ENCODE measurements at places on chromosomes 6 and 20. TPM values are rescaled to one million over a fixed set of nuclear protein-coding genes. Genes with fewer than 3 reads are reported as not detected.

PPP1R16B gene
- 0.14 TPM for polyA plus RNA-seq

MYLK4 gene
- polyA plus RNA-seq, result 0.14 TPM

OXT gene
- not detected for polyA plus RNA-seq

SSTR4 gene
- not detected for polyA plus RNA-seq

RBBP9 gene
- 21.5 TPM for polyA plus RNA-seq

MACROD2 gene
- polyA plus RNA-seq, result 1.2 TPM

OTOR gene
- not detected for polyA plus RNA-seq

KIF25 gene
- 0.49 TPM for polyA plus RNA-seq

MICA gene
- polyA plus RNA-seq, result 18.6 TPM

CST5 gene
- polyA plus RNA-seq, result not detected

LY6G6D gene
- not detected for polyA plus RNA-seq

DDO gene
- polyA plus RNA-seq, result 0.08 TPM

GRCh38 chr6:19452495-19452894, 384.7 kb upstream of the ID4 start:
- no peak for DNase-seq

- DNase-seq, result no peak
Measured at GRCh38 chr6:106132153-106132698, 46.1 kb downstream of the PRDM1 start.

- DNase-seq, result no peak
Measured at GRCh38 chr6:51818520-51819022, 268.8 kb downstream of the PKHD1 start.

DNA sequence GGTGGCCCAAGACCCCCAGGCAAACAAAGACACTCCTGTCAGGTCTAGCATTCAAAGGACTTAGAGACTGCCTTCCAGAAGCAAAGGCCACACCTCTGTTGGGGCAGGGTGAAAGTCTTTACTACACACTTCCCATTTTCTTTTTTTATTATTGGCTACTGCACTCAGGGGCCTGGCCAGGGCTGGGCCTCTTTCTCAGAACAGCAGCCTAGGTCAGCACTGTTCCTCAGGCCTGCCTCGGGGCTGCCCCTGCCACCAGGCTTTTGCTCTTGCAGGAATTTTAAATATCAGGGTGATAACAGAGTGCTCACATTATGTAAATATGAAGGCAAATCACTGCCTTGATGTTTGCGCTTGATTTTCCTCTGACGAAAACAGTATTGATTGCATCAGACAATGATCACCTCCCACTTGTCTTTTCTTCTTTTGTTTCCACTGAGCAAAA, 18.5 kb downstream of the GSTA4 start:
- DNase-seq, result no peak

DNA sequence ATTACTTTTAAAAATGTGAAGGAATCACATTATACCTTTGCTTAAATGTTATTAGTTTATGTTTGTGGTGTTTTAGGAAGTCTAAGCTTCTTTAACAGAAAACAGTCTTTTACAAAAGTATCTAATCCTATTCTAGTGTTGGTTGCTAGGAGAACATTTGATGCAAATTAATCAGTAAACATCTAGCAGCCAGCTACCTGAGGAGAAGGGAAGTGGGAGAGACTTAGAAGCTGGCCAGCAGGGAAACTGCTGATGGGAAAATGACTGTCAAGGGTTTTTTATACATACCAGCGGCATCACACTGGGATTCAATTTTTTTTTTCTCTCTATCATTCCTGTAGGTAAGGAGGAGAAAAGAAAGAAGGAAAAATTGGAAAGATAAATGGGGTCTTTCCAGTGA, 686.0 kb upstream of the MMS22L start:
- DNase-seq, result no peak

- DNase-seq, result no peak
Measured at GRCh38 chr6:147095316-147095715, 108.9 kb upstream of the STXBP5 start.

- DNase-seq, result no peak
Measured at GRCh38 chr20:59996108-59996507, 37.9 kb downstream of the CDH26 start.

DNA sequence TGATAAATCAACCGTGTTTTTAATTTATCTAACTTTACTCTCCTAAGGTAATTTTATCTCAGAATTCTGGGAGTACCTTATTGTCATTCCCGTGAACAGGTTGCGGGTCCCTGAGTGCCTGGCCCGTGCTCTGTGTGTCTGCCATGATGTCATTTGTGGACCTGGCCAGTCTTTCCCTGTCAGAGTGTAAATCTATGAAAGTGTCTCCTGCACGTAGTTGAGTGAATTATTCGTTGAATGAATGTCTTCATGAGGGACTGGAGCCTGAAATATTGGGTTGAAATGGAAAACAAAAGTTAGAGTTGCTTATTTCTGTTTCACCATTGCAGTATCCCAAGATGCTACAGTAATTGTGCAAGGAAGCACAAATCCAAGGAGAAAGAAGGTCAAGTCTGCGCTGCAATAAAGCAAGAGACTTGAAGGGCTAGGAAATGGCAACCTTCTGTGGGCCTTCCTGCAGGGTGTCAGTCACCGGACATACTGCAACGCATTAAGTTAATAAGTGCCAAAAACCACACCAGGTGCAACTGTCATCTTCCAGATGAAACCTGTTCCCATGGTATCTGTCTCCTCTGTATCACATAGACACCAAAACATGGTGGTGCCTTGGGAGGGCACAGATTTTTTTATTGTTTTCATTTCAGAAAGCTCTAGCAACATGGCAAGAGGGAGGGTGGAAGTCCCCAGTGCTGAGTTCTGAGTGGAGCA, 135.5 kb downstream of the ZDHHC14 start:
- no peak for DNase-seq

GRCh38 chr6:127539272-127539671, 20.1 kb upstream of the MTCL3 start:
- DNase-seq, result no peak

DNA sequence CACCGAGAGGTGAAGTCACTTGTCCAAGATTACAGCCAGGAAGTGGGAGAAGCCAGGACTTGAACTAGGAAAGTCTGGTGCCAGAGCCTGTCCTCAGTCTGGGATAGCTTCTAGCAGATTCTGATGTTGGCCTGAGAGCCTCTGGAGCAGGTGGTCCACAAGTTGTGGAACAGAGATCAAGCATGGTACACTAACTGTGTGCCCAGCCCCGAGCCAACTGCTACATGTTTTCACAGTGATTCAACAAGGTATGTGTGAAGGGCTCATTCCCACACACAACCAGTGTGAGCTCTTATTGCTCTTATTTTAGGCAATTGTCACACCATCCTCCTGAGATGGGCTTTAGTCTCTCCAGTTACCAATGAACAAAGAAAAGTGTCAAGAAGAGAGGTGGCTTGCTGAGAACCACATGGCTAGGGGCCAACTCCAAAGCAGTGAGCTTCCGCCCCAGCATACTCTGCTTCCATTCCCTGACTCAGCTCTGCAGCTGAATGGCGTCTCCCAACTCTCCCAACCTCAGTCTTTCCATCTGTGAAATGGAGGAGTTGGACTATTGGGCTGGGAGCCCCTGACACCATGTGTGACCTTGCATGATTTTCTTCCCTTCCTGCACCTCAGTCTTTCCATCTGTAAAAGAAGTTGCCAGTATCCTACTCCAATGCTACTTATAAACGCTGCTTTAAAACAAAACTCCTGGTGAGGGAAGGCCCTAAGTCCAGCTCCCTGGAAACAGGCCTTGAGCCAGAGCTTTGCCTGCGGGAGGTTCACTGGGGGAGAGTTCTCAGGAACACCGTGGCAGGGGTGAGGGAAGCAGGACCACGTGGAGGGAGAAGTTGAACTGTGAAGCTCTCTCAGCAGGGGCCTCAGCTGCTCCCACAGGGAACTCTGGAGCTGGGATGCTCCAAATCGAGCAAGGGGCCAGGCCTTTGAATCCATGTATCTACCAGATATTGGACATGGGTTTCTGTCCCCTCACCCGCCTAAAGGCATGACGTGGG, 40.9 kb downstream of the CDH22 start:
- DNase-seq, result no peak

- no peak for DNase-seq
Measured at GRCh38 chr6:31186052-31186734, 15.7 kb upstream of the POU5F1 start.

GRCh38 chr6:146679386-146679785, 80.6 kb downstream of the ADGB start:
- DNase-seq, result no peak

- DNase-seq, result no peak
Measured at GRCh38 chr6:157014871-157015270, 237.7 kb downstream of the ARID1B start.

GRCh38 chr20:58023346-58023745, 205.1 kb downstream of the ANKRD60 start:
- DNase-seq, result no peak

- DNase-seq, result no peak
Measured at GRCh38 chr6:167832497-167833395, 6.0 kb downstream of the AFDN start.

GRCh38 chr20:24494460-24494920, 25.1 kb downstream of the SYNDIG1 start:
- DNase-seq, result no peak

GRCh38 chr6:155853011-155853410, 397.4 kb upstream of the NOX3 start:
- DNase-seq, result no peak

DNA sequence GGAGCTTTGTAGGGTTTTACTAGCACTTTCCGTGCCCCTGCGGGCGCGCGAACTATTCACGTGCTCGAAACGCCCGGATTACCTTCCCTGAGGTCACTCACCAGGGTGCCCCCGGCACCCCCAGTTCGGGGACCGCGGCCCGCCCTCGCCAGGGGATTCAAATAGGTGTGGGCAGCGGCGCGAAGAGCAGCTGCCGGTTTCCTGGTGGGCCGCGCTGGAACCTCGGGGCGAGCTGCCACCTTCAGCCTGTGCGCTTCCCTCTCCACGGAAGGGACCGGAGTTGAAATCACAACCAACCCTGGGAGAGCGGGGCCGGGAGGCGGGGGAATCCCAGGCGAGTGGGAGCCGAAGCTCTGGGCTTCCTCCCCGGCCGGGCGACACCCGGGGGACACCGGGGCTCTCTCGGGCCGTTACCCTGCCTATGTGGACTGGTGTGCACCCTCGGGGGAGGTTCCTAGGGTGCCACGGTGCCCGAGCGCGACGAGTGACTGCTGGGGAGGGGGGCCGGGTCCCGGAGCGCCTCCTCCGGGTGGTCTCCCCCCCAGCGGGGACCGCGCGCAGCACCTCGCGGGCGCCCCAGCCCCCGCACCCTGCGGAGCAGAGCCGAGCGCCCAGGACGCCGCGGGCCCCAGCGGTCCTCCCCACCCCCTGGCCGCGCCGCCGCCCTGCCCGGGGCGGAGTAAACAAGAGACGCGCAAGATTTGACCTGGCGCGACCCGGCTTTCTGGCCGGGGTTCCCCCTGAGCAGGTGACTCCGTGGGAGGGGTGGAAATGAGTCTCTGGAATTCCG, 2.1 kb upstream of the HIVEP2 start:
- peak; percentile 54 for DNase-seq

GRCh38 chr20:38825901-38826625, 20.6 kb downstream of the PPP1R16B start:
- peak; percentile 61 for DNase-seq

Data from A549 (cell line).